ENCODE measurements at places on chromosomes 3 and 15.

DNA sequence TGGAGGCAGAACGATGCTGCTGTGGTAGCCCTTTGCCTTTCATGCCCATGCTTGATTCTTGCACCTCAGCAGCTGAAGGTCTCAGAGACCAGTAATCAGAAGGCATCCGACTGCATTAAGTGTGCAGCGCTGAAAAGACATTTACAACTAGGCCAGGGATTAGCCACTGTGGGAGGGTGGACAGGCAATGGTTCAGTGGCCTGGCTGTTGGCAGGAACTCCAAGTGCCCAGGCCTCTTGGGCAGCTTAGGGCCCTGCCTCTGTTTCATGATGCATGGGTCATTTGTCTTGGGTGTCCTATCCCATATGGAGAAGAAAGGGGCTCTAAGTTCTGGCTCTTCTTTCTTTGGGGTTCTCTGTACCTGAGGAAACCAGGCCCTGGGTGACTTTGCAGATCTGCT is 11.4 kb downstream of the TMED3 start:
- no peak for DNase-seq

DNA sequence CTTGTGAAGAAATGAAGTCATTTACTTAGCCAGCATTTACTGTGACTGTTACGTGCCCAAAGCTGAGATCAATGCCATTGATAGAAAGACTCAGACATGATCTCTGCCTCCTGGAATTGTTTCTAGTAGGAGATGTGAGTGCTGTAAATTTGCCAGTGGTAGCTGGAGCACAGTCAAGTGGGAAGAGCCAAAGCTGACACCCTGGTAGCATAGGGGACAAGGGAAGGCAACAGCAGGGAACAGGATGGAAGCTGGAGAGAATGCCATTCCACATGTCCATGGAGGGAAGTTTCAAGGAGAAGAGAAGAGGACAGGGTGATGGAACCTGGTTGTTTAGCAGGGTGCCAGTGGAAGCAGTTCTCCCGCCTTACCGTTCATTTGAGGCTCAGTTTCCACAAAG is 64.0 kb downstream of the TCAIM start:
- no peak for DNase-seq

- no peak for DNase-seq
Measured at GRCh38 chr15:29299784-29300183, 30.2 kb upstream of the NSMCE3 start.

DNA sequence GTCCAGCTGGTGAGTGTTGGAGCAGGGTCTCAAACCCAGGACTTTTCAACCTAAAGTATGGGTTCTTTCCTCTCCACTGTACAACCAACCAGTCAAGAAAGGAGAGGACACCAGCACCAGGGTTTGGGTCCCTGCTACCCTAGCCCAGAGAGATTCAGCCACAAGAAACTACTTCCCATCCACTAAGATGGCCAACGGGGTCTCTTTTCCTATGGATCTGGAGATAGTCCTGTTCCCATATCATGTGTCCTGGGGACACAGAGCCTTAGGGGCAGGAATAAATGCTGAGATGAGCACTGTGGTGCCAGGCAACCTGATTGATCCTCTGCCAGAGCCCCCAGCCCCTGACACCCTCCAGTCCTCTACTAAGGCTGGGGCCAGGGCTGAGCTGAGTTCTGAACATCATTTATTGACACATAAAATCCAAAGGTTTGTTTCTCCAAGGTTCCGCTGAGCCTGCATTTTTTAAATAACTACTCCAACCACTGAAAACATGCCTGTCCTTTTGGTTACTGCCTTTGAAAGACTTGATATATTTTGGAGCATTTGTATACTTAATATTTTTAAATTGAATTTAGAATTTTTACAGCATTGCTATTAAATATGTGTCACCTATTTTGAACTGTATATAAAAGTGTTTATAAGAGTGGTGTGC is 26.0 kb downstream of the MRPL46 start:
- DNase-seq = no peak
